Upper lobe of right lung (tissue), 1 donor: ENCODE measurements at places on chromosomes 1 and 21.

- H3K4me1 ChIP-seq = no peaks in the 10 kb centered on the region
- H3K27me3 ChIP-seq = no peaks in the 10 kb centered on the region
- no peak for DNase-seq
- no peaks in the 10 kb centered on the region for H3K36me3 ChIP-seq
- no peak overlapping the region for H3K27ac ChIP-seq
- no peak overlapping the region for H3K4me3 ChIP-seq
Observed at GRCh38 chr1:94836891-94837290, 16.7 kb downstream of the SLC44A3 start.

DNA sequence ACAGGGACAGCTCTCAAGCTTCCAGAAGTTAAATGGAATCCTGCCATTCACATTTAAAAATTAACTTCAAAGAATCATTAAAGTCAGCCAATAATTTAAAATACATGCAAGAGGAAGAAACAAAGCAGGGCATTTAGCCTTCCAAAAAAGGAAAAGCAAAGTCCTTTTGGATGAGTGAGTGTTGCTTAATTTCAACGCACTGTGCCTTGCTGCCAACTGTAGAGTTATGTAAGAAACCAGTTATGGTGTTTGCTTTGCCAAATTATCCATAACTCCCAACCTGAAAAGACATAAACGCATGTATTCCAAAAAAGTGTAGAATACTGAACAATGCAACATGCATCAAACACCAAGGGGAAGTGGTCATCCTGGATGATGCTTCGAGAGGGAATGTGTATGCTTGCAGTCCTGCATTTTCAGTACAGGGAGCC is 16.1 kb upstream of the KCNE1 start:
- H3K36me3 ChIP-seq = no peaks in the 10 kb centered on the region
- no peak overlapping the region for H3K4me3 ChIP-seq
- no peaks in the 10 kb centered on the region for H3K27me3 ChIP-seq
- DNase-seq = no peak
- H3K27ac ChIP-seq = peak overlapping the region; percentile 93

DNA sequence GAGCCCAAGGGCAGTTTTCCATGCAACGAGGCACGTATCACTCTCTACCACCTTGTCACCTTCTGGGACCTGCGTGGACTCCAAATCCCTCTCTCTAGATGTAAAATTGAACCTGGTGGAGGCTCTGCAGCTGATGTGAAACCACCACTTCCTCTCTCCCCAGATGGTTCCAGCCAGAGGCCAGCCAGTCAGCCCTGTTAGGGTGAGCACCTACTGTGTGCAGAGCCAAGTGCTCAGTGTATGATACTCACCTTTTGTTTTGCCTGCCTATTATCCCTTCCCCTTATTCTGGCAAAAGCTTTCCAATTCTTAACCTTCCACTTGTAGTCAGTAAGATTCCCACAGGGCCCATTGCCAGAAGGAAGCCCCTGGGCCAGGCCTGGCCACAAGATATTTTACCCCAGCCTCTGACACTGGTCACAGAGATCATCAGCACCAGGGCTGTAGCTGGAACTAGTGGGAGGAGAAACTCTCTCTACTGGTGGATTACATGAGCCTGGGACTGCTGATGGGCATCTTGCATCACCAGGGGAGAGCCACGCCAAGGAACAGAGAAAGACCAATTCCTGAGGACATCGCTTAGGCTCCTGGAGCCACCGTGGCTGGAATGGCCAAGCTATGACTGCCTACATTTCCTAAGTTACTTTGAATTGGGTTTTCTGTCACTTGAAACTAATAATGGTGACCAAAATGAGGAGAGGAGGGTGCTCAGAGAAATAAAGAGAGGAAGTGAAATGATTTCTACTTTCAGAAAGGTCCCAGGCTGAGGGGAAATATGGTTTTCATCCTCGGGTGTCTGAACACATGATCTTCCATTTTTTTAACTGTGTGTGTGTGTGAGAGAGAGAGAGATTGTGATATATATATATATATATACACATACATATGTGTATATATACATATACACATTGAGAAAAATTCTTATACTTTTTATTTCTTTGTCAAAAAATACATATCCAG is 26.6 kb upstream of the RD3 start:
- DNase-seq = no peak
- H3K36me3 ChIP-seq = no peaks in the 10 kb centered on the region
- H3K4me1 ChIP-seq = peaks cover 11% of the 10 kb centered on the region
- no peak overlapping the region for H3K4me3 ChIP-seq
- no peaks in the 10 kb centered on the region for H3K27me3 ChIP-seq

GRCh38 chr1:57549300-57549699 is 125.4 kb upstream of the DAB1 start:
- no peak for DNase-seq
- no peaks in the 10 kb centered on the region for H3K36me3 ChIP-seq
- H3K27ac ChIP-seq = no peak overlapping the region
- H3K4me3 ChIP-seq = no peak overlapping the region
- no peaks in the 10 kb centered on the region for H3K4me1 ChIP-seq

DNA sequence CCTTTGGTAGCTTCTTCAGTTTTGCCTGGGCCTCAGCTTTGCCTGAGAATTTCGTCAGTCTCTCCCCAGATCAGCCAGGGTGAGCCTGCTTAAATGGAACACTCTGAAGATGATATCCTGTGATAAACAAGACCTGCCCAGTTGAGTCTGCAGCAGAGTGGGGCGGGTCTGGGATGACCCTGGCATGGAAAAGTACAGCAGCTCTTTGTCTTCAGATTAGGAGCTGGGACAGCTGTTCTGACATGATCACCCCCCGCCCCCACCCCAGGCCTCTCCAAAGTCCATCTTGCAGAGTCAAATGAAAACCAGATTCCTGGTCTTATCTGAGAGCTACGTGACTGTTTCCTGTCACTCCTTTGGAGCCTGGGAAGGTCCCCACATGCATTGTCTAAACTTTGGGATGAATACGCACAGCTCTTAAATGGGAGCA is 2.2 kb upstream of the TMEM51 start:
- DNase-seq = no peak
- no peaks in the 10 kb centered on the region for H3K36me3 ChIP-seq
- no peaks in the 10 kb centered on the region for H3K27me3 ChIP-seq

- H3K27me3 ChIP-seq = no peaks in the 10 kb centered on the region
- no peak overlapping the region for H3K4me3 ChIP-seq
- H3K27ac ChIP-seq = no peak overlapping the region
- no peaks in the 10 kb centered on the region for H3K36me3 ChIP-seq
- no peak for DNase-seq
- H3K4me1 ChIP-seq = no peaks in the 10 kb centered on the region
Observed at GRCh38 chr1:39509360-39510009, 18.0 kb downstream of the BMP8A start.

- no peak for DNase-seq
- peak overlapping the region; percentile 63 for H3K27ac ChIP-seq
- H3K36me3 ChIP-seq = peaks cover 28% of the 10 kb centered on the region
- H3K4me1 ChIP-seq = peaks cover 21% of the 10 kb centered on the region
- peak overlapping the region; percentile 70 for H3K4me3 ChIP-seq
Observed at GRCh38 chr1:220882061-220882891, 3.0 kb downstream of the HLX start.

- no peak overlapping the region for H3K4me3 ChIP-seq
- H3K27me3 ChIP-seq = no peaks in the 10 kb centered on the region
- DNase-seq = no peak
- no peaks in the 10 kb centered on the region for H3K36me3 ChIP-seq
- no peak overlapping the region for H3K27ac ChIP-seq
Observed at GRCh38 chr1:8745749-8746390, 71.6 kb downstream of the RERE start.
